ENCODE measurements at places on chromosomes 4 and X.

DNA sequence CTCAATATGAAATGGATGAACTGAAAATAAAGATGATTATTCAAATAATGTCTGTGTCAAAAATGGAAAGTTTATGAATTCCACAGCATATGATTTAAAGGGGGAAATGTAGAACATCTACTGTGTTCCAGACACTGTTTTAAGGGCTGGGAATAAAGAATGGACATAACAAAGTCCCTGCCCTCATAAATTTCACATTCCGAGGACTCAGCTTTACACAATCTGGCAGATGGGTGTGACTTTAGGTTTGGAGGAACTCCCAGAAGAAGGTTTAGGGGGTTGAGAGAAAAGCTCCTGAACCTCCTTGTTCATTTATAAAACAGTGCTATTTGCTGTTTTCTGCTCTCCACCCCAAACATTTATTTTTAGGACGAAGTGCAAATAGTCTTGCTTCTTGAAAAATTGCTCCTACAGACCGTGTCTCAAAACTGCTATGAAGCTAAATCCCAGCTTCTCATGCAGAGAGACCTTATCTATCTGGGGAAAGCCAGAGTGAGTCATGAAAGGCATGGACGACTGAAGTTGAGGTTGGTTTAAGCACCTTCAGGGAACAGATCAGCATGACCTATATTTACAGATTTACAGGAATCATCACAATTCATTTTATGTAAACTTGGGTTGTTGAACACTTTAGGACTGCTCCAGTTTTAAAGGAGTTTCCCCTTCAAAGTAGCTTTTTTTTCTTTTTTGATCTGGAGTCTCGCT lies 184.3 kb downstream of the HS6ST2 start:
- no peak for DNase-seq
- H3K27me3 ChIP-seq, result peaks cover 6% of the 10 kb centered on the region
- no peak overlapping the region for H3K27ac ChIP-seq
- H3K36me3 ChIP-seq, result no peaks in the 10 kb centered on the region
- no peak overlapping the region for H3K4me3 ChIP-seq

DNA sequence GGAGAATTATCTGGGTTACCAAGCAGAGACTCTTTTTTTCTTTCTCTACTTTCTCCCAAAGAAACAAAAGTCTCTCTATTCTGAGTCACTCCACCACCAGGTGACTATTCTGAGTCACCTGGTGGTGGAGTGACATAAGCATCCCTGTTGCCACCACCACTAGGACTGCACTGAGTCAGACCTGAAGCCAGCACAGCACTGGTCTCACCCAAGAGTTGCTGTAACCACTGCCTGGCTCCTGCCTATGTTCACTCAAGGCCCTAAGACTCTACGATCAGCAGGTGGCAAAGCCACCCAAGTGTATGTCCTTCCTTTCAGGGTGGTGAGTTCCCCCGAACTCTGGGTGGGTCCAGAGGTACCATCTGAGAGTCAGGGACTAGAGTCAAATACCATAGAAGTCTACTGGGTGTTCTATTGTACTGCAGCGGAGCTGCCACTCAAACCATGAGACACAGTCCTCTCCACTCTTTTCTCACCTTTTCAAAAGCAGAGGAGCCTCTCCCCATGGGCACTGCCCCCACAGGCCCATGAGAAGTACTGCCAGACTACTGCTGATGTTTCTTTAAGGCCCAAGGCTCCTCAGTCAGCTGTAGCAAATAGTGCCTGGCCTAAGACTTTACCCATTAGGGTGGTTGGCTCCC lies 209.6 kb upstream of the IRS4 start:
- no peak overlapping the region for H3K27ac ChIP-seq
- H3K4me3 ChIP-seq, result no peak overlapping the region
- H3K4me1 ChIP-seq, result no peaks in the 10 kb centered on the region
- no peaks in the 10 kb centered on the region for H3K27me3 ChIP-seq

DNA sequence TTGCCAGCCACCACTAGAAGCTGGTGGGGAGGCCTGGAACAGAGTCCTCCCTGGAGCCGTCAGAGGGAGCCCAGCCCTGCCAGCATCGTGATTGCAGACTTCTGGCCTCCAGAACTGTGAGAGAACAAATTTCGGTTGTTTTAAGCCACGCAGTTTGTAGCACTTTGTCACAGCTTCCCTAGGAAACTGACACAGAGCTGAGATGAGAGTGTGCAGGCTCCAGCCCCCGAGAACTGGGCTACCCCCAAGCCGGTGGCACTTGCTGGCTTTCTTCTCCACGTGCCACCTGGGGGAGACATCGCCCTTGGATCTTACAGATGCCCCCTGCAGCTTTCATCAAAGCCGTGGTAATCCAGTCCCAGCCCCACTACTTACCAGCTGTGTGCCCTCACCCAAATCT lies 83.7 kb downstream of the PPP2R2C start:
- H3K36me3 ChIP-seq, result peaks cover 2% of the 10 kb centered on the region
- H3K4me3 ChIP-seq, result no peak overlapping the region
- no peak for DNase-seq
- no peak overlapping the region for H3K27ac ChIP-seq
- peaks cover 38% of the 10 kb centered on the region for H3K27me3 ChIP-seq

GRCh38 chr4:140483445-140483844 lies 14.6 kb downstream of the MGAT4D start:
- DNase-seq, result no peak
- no peak overlapping the region for H3K4me3 ChIP-seq
- no peaks in the 10 kb centered on the region for H3K4me1 ChIP-seq
- H3K27ac ChIP-seq, result no peak overlapping the region
- no peaks in the 10 kb centered on the region for H3K36me3 ChIP-seq
- H3K27me3 ChIP-seq, result peaks cover 7% of the 10 kb centered on the region

- no peak overlapping the region for H3K4me3 ChIP-seq
- no peak for DNase-seq
- no peaks in the 10 kb centered on the region for H3K27me3 ChIP-seq
- no peaks in the 10 kb centered on the region for H3K4me1 ChIP-seq
- no peaks in the 10 kb centered on the region for H3K36me3 ChIP-seq
- no peak overlapping the region for H3K27ac ChIP-seq
Observed at GRCh38 chrX:15579778-15580747, 20.7 kb downstream of the ACE2 start.

DNA sequence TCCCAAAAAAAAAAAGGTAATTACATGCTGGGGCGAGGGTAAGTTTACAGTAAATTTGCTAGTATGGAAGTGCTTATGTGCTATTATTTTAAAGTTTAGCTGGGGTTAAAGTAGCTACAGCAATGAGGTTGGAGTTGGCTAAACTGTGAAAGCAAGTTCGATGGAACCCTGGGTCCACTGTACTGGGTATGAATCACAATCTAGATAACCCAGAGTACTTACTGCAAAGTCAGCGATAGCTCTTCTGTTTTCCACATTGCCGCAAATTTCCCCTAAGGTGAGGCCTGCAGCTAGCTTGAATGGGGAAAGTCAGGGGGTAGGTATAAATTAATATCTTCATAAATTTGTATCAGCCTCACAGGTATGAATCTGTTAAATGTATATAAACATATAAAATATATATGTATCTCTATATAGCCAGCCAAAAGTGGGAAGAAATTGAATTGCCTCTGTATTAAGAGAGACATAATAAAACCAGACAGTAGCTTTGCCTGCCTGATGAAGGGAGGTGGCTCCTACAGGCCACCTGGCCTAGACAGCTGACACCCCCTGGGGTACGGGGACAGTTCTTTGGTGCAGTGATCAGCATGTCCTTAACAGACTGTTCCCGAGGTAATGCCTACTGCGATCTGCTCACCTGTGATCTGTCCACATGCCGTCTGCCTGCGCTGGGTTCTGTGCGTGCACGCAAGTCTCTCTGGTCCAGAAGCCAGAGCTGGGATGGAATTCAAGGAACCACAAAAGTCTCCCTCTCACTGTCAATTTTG lies 30.6 kb downstream of the CLRN2 start:
- no peak for DNase-seq
- peaks cover 23% of the 10 kb centered on the region for H3K27me3 ChIP-seq
- H3K4me3 ChIP-seq, result no peak overlapping the region
- peaks cover 4% of the 10 kb centered on the region for H3K36me3 ChIP-seq
- no peak overlapping the region for H3K27ac ChIP-seq

DNA sequence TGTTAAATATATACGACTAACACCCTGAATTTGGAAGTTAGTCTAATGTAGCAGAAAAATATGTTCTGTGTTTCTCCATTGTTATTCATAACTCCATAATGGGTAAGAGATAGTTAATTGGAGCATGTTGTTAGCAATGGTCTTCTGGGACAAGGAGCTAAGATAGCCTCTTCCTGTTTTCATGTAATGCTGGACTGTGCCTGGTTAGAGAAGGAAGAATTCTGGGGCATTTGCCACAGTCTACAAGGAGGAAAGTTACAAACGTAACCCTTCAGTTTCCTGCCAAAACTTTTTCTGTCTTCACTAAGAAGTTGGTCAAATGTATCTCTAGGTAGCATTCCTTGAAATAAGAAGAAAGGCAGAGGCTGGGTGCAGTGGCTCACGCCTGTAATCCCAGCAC lies 5.8 kb downstream of the PRDX4 start:
- no peak for DNase-seq
- H3K36me3 ChIP-seq, result no peaks in the 10 kb centered on the region
- H3K4me1 ChIP-seq, result peaks cover 7% of the 10 kb centered on the region
- no peak overlapping the region for H3K4me3 ChIP-seq

DNA sequence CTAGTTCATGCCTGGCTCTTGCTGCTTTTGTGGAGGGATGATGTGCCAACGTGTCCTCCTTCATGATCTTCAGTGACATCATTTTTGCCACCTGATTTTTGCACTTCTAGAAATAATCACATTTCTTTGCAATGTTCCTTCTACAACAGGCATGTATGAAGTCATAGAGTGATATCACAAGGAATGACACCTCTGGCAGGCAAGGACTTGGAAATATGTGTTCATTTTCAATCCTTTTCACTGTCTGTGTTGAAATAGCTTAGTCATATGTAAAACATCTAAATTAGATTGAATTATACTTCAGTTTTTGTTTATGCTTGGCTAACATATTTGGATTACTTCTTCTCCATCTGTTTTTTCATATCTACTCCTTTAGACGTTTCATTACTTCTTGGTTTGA lies 221.2 kb upstream of the STK26 start:
- no peaks in the 10 kb centered on the region for H3K4me1 ChIP-seq
- no peaks in the 10 kb centered on the region for H3K36me3 ChIP-seq
- no peaks in the 10 kb centered on the region for H3K27me3 ChIP-seq
- H3K27ac ChIP-seq, result no peak overlapping the region
- DNase-seq, result no peak
- H3K4me3 ChIP-seq, result no peak overlapping the region

- no peak overlapping the region for H3K4me3 ChIP-seq
- no peaks in the 10 kb centered on the region for H3K36me3 ChIP-seq
- H3K27ac ChIP-seq, result peak overlapping the region; percentile 80
- no peaks in the 10 kb centered on the region for H3K27me3 ChIP-seq
- no peak for DNase-seq
- H3K4me1 ChIP-seq, result peaks cover 43% of the 10 kb centered on the region
Observed at GRCh38 chr4:2869659-2870058, 26.0 kb downstream of the ADD1 start.

DNA sequence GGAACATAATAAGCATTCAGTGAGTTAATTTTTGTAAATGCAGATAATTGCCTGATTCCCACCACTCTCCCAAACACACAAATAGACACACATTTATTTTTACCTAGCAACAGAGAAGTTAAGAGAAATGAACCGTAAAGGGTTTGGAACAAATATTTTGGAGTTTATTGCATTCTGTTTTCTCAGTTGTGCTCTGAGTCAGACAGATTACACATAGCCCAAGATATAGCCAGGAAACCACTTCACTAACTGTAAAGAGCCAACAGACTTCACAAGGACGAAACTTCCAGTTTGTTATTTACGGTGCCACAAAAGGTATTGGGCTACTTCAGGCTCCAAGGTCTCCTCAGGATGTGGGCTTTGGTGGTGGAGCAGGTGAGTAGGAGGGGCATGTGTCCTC lies 217.0 kb downstream of the BMPR1B start:
- DNase-seq, result no peak
- H3K27ac ChIP-seq, result no peak overlapping the region
- H3K36me3 ChIP-seq, result peaks cover 2% of the 10 kb centered on the region
- H3K4me1 ChIP-seq, result no peaks in the 10 kb centered on the region

DNA sequence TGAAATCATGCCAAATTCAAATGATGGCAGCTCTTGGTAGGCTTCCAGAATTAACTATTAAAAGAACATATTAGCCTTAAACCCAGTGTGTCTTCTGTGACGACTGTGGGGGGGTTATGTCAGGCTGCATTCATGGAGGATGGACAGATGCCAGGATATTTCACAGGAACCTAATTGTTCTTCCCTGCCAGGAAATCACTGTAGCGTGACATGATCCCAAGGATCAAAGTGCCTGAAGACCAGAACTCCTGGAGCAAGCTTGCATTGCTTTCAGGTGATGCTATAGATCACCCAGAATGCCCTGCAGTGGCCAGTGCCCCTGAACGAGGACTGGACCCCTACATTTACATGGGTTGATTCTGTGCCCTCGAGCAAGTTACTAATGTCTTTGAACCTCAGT lies 1093.0 kb upstream of the TENM3 start:
- H3K4me1 ChIP-seq, result no peaks in the 10 kb centered on the region
- DNase-seq, result no peak
- H3K27ac ChIP-seq, result no peak overlapping the region
- no peaks in the 10 kb centered on the region for H3K36me3 ChIP-seq
- no peak overlapping the region for H3K4me3 ChIP-seq

DNA sequence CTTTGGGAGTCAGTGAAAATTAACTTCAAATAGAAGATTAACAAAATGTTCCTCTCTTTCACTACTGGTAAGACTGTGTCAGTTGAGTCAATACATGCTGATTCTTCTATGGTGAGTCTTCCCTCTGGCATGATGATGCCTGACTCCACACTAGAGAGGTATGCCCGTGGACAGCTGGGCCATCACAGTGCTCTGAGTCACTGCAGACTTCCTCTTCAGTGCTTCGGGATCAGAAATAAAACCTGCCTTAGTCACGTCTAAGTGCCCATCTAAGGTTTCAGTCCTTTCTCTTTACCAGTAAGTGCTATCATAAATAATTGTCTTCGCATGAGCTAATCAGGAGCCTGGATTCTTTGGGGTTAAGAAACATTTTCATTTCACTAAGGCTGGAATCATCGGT lies 1.6 kb upstream of the ASB5 start:
- H3K4me1 ChIP-seq, result no peaks in the 10 kb centered on the region
- H3K4me3 ChIP-seq, result no peak overlapping the region
- H3K36me3 ChIP-seq, result no peaks in the 10 kb centered on the region
- no peak overlapping the region for H3K27ac ChIP-seq

DNA sequence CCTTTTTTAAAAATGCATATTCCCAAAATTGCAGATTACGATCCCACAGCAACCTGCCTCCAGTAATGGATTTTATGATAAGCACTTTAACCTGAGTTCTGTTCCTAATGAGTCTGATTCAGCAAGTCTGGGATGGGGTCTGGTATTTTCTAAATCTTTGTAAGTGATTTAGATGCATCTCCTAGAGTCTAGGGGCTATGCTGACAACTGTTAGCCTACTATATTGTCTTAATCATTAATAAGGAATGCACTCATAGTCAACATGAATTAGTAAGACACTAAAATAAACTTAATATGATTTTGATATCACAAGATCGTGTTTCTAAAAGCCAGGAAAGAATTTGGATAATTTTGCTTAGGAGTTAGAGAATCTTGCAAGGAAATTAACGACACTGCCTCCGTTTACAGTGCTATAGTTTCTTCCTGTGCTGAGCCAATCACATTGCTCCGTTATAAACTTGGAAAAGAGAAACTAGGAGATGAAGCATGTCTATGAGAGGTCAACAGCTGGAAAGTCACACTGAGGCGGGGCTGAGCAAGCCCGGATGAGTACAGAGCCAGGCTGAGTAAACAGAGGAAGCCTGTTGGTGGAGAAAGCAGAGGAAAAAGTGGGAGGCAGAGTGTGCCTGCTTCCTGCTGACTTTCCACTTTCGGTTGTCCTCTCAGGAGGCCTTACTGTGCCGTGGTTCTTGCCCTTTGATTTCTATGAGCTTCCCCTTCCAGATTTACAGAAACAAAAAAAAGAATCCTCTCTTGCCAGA lies 5.4 kb downstream of the SCARB2 start:
- H3K27ac ChIP-seq, result peak overlapping the region; percentile 74
- no peaks in the 10 kb centered on the region for H3K27me3 ChIP-seq
- no peak for DNase-seq
- no peaks in the 10 kb centered on the region for H3K36me3 ChIP-seq
- H3K4me1 ChIP-seq, result peaks cover 35% of the 10 kb centered on the region
- H3K4me3 ChIP-seq, result peak overlapping the region; percentile 28
